ENCODE measurements at places on chromosomes 12 and 14.

DNA sequence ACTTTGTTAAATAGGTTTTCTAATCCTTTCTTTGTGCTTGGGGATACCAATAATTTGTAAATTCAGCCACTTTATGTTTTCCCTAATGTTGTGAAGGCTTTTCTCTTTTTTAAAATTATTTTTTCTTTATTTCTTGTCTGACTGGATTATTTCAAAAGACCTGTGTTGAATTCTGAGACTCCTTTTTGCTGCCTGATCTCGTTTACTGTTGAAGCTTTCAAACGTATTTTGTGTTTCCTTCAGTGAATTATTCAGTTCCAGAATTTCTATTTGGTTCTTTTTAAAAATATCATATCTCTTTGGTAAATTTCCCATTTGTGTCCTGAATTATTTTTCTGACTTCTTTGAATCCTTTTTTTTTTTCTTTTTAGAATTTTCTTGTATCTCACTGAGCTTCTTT is 241.6 kb downstream of the LRIG3 start:
- no peak for DNase-seq

DNA sequence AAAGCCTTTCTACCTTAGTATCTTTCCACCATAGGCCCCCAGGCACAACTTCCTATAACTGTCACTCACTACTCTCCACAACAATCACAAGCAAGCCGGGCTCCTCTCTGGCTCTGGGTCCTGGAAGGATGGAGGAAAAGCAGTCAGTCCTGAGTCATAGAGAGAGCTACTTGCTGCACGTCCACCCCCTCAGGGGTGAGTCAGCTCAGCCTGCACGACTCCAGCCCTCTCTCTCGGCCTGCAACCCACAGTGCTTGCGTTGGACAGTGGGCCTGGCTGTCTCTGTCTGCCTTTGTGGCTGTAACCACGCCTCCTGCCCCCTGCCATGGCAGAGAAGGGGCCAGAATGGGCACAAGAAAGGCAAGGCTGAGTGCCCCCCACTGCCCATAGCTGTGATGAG is 154.1 kb upstream of the FKBP4 start:
- no peak for DNase-seq

DNA sequence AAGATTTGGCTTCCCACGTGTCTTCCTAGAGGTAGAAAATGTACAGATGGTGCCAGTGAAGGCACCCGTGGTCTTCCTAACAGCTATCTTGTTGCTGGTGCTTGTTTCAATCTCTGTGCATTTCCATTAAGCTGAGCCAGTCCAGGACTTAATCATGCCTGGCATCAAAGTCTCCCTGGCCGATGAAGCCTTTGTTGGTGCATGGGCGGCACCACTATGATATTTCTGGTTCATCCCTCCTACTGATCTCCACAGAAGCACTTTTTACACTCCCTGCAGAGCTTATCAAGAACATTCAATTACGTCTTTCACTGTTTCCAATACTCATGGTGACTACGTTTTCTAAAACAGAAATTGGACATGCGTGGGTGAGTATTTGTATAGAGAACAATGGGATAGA is 128.4 kb downstream of the TTC8 start:
- DNase-seq: no peak

DNA sequence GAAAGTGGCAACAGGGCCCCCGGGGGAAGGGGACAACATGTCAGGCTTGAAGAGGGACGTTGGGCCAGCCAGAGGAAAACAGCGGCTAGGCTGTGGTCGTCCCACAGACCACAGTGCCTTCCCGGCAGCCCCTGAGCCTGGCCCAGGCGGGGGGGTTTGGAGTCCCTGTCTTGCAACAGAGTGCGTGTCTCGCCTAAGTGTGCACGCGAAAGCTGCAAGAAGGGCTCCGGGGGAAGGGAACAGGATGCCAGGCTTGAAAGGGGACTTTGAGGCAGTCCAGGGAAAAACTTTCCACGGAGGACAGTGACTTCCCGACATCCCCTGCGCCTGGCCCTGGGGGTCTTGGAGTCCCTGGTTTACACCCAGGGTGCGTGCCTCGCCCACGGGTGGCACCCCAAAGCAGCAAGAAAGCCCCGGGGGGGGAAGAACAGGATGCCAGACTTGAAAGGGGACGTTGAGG is 157.5 kb upstream of the ALG10B start:
- no peak for DNase-seq

- no peak for DNase-seq
Observed at GRCh38 chr12:20555771-20556170, 139.4 kb upstream of the SLCO1C1 start.

- no peak for DNase-seq
Observed at GRCh38 chr14:78975734-78976133, 805.6 kb downstream of the NRXN3 start.

Data from stimulated activated CD8-positive, alpha-beta memory T cell treated with anti-CD3 and anti-CD28 coated beads, Interleukin-7, amount 100 ng/mL, for 4 hours (primary cell).